ENCODE measurements at places on chromosomes 2 and 18.
A peak's percentile ranks its signal among the peaks of the same experiment; 100 is the strongest.

GRCh38 chr2:99747842-99748241 lies 258.0 kb upstream of the REV1 start:
- DNase-seq, result no peak

DNA sequence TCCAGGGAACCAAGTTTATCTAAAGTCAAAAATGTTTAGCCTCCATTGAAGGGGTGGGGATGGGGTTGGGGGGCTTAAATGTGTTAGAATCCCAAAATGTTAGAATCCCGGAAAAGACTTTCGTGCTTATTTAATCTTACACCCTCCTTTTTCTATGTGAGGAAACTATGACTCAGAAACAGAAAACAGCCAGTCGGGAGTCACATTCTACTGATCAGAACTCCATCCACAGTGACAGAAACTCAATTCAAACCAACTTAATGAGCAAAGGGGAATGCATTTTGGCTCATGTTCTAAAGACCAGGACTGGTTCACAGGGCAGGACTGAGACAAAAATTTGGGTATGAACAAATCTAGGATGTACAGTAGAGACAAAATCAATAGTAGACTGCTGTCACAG lies 31.9 kb upstream of the AFTPH start:
- DNase-seq, result no peak

- no peak for DNase-seq
These were observed 148.1 kb downstream of the MBP start for GRCh38 chr18:76984193-76985155.

DNA sequence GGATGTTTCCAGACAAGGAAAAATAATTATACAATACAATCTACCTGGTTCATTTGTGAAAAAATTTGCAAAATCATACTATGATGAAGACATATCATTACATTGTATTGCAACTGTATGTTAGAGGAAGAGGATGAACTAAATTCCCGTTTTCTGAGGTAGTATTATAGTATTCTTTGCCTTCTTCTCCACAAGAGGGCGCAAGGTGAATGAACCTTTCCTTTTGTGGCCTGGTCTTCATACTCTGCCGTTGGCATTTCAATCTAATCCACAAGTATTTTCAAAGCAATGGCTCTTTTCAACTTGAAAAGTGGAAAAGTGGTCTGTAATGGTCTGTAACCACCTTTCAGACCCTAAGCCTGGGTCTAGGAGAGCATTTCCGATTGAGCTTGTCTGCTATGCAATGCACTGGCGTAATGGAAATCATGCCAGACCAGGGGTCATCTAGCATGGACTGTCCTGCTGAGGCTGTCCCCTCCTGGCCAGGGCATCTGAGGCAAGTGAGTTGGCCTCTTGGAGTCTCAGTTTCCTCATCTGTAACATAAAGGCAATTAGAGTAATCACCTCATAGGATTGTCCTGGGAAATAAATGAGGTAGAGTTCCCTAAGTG lies 30.8 kb upstream of the ZNF396 start:
- DNase-seq, result peak; percentile 84

GRCh38 chr18:63079114-63079513 lies 240.5 kb downstream of the BCL2 start:
- peak; percentile 49 for DNase-seq

- DNase-seq, result no peak
These were observed 13.6 kb upstream of the RHOB start for GRCh38 chr2:20433249-20433648.

DNA sequence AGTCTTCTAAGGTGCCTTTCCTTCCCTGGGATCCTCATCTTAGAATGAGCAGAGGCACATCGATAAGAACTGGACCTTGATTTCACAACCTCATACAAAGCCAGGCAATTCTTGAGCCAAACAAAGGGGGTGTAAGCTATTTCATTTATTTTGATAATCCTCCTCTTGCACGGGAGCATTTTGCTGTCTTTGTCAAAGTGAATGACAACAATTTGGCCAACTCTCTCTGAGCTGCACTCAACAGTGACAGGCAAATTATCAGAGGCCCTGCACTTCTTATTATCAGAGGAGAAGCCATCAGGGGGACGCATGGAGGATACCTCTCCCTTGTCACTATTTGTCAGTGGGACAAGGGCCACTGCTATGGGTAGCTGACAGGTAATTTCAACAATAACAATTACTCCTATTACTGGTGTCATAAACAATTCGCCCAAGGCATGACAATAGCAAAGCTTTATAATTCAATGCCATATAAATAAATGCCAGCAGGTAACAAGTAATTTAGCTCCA lies 260.4 kb downstream of the MEIS1 start:
- no peak for DNase-seq

GRCh38 chr2:20520128-20520527 lies 73.3 kb downstream of the RHOB start:
- no peak for DNase-seq

DNA sequence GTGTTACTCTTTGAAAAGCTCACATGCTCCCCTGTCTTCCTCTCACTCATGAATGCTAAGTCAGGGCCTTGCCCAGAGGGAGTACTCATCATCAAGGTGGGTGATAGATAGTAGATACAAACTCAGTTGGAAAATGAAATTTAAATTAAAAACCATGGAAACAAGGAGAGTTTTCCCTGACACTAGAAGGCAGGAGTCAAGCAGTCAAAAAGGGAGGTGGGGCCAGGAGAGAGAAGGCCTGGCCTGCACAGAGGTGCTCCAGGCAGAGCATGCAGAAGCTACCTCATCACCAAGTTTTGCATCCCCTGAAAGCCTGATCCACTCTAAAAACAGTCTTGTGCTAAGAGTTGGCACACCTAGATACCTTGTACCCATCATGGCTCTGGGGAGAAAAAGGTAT lies 143.7 kb downstream of the MYO5B start:
- no peak for DNase-seq

DNA sequence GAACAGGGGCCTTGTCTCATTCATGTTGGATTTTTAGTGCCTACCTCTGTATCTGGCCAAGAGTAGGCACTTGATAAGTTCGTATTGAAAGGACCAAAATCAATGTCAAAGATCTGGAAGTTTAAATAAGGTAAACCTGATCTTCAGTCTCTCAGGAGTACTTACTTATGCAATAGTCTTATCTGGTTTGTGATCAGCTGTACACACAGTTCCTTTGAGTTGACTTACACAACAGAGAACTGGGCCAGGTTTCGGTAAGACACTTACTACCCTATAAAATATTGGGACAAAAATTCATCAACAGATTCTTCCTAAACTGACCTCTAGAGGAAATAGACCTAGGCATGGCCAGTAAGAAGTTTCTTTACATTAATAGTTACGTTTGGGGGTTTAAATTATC lies 113.6 kb upstream of the NXPH2 start:
- DNase-seq, result no peak

DNA sequence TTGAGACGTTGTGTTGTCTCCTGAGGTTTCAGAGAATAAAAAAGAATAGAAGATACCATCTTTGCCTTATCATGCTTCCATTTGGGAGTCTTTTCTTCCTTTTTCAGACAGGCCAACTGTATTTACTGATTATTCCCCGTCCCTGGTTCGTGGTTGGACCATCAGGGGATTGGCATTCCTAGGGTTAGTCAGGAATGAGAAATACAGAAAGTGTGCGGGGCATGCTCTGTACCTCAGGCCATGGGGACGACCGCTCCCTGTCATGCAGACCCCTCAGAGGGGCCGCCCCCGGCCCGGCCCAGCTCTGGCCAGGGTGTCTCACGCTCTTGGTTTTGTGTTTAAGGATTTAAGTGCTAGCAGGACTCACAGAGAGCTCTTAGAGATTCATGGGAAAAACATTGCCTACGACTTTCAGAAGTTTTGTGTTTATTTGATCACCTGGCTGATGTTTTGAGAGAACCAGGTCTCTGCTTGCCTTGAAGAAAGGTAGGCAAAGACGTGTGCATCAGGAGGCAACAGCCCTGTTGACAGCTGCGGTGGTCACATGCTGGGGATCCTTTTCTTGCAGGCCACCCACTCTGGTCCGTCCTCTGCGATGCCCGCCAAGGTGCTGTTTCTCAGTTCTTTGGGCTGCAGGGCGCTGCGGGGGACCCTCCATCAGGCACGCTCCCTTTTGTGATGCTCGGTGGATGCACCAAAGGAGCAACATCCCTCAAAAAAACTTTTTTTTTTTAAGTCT lies 317.8 kb downstream of the AGAP1 start:
- no peak for DNase-seq

DNA sequence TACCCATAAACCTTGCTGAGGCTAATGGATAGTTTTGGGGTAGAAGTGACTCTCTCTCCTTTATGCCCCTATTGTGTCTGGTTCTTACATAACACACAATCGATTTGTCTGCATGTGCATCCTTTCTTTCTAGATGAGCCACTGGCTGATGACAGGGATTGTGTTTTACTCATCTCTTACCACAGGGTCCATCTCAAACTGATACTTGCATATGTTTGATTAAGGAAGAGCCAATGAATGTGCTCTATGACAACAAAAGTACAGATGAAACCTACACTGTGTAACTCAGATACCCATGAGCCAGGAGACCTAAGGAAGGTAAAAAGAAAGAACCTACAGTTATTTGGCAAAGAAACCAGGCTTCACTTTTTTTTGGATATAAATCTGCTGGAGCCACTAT lies 13.2 kb upstream of the BZW1 start:
- no peak for DNase-seq

- DNase-seq, result no peak
These were observed 151.7 kb upstream of the POU3F3 start for GRCh38 chr2:104702031-104702850.

GRCh38 chr2:195730912-195731311 lies 73.9 kb downstream of the SLC39A10 start:
- DNase-seq, result no peak

- no peak for DNase-seq
These were observed 92.5 kb upstream of the SLC35G4 start for GRCh38 chr18:11516751-11517503.

GRCh38 chr2:171735991-171736710 lies 48.9 kb downstream of the DYNC1I2 start:
- DNase-seq, result no peak

- DNase-seq, result no peak
These were observed 153.4 kb upstream of the CTNNA2 start for GRCh38 chr2:79359419-79359818.

- no peak for DNase-seq
These were observed 247.6 kb downstream of the DLGAP1 start for GRCh38 chr18:4207383-4207985.

DNA sequence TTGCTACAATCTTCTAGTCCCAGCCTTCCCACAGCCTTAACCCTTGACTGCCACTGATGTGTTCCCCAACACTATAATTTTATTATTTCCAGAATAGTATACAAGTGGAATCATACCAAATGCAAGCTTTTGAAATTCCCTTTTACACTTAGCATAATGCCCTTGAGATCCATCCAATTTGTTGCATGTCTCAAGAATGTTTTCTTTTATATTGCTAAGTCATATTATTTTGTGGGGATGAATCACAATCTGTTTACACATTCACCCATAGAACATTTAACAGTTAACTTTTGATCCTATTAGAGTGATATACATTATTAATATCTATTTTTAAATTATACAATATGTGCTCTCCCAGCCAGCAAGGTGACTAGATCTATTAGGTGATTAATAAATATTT lies 74.3 kb upstream of the KYNU start:
- DNase-seq, result no peak

DNA sequence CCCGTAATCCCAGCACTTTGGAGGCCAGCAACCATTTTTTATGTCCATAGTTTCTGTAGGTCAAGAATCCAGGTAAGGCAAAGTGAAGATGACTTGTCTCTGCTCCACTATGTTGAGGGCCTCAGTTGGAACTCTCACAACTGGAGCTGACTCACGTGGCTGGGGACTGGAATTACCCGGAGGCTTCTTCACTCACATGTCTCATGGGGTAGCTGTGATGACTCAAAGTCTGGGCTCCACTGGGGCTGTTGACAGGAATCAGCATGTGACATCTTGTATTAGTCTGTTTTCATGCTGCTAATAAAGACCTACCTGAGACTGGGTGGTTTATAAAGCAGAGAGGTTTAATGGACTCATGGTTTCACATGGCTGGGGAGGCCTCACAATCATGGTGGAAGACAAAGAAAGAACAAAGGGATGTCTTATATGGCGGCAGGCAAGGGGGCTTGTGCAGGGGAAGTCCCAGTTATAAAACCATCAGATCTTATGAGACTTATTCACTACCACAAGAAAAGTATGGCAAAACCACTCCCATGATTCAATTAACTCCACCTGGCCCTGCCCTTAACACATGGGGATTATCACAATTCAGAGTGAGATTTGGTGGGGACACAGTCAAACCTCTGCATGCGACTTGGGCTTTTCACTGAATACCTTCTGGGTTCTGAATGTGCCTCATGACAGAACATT lies 7.8 kb upstream of the PPP1R1C start:
- DNase-seq, result peak; percentile 69

DNA sequence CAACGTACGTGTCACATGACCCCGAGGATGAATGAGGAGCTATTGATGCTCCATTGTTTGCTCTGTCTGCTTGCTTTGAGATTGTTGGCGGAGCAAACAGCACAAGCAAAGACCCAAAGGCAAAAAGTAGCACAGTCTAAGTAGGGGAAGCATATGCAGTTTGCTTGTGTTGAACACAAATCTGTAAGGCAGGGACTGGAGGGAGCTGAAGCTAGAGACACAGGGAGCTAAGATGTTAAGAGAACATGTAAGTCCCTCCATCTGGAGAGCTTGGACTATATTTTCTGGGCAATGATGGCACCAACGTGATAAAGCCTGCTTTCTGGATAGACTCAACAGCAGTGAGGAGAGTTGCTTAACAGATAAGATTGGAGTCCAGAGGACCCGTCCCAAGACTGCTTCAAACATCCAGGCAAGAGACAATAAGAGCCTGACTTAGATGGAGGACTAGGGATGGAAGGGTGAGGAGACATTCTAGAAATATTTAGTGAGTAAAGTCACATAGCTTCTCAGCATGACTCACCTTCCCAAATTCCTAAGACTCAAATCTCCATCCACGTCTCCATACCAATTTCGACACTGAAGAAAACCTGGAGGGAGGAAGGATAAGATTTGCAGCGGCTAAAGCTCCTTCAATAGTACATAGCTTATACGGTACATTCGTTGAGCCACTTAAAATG lies 88.1 kb upstream of the KLF7 start:
- DNase-seq, result no peak

GRCh38 chr2:186542002-186542401 lies 47.9 kb upstream of the ITGAV start:
- no peak for DNase-seq

- no peak for DNase-seq
These were observed 344.0 kb upstream of the VWC2L start for GRCh38 chr2:214066862-214067261.

DNA sequence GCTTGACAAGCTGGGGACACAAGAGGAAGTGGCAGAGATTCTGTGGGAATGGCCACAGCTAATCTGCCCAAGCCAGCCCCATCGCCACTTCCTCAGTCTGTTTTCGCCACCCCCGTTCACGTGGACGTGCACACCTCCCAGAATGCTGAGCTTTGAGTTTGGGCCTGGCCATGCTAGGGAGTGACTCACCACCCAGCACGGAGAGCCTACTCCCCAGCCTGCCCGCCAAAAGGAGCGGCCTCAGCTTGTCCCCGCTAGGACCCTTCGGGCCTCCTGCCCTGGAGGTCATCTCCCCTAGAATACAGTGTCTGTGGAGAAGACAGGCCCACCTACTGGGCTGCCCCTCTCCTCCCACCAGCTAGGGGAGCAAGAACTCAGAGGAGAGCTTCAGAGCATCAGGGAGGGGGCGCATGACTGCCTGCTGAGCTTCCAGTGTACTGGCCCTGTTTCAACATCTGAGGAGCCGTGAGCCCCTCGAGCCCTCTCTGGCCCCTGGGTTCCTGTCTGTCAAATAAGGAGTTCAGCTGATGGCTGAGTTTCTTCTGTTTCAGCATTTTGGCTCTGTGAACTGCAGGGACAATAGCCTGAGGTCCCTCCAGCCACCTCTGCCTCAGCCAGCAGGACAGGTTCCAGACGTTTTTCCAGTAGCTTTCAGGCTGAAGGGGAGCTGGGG lies 5.1 kb downstream of the SLC35F6 start:
- DNase-seq, result peak; percentile 96

Measured in suppressor macrophage treated with lipopolysaccharide for 1 hour (primary cell).